CD4-positive, alpha-beta T cell treated with Interleukin-17A for 1 hour (primary cell): ENCODE measurements at places on chromosomes 3 and 15.

DNA sequence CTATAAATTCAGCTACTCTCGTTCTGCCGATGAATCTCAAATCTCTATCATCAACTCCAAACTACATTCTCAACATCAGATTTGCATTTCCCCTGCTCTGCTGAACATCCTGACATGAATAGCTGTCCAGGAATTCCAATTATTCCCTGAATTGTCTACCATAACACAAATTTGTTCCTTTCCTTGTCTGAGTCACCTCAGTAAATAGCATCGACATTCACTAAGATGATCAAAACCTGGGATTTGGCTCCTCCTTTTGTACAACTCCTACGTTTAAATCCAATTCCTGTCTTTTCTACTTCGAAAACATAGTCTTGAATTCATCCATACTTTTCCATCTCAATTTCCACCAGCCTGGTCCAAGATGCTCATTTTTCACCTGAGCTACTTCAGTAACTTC is 107.0 kb downstream of the GREM1 start:
- DNase-seq: no peak

GRCh38 chr15:66006986-66007385 is 137.7 kb downstream of the RAB11A start:
- no peak for DNase-seq

- DNase-seq: no peak
Measured at GRCh38 chr3:150132101-150132749, 161.5 kb upstream of the PFN2 start.

DNA sequence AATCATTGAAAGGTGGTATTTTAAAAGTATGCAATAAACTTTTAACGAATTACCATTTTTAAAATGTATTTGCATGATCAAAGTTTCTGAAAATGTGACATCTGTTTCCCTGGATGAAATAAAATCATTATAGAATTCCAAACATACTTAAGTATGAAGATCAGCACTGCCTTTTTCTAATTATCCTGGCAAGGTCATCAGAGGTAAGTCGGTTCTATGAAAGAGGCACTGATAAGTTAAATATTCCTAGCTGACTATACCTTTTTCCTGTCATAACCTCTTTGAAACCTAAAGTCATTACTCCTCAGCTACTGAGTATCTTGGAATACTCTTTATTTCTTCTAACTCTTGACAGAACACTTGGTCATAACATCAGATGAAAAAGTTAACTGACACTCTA is 406.1 kb upstream of the ALCAM start:
- no peak for DNase-seq

DNA sequence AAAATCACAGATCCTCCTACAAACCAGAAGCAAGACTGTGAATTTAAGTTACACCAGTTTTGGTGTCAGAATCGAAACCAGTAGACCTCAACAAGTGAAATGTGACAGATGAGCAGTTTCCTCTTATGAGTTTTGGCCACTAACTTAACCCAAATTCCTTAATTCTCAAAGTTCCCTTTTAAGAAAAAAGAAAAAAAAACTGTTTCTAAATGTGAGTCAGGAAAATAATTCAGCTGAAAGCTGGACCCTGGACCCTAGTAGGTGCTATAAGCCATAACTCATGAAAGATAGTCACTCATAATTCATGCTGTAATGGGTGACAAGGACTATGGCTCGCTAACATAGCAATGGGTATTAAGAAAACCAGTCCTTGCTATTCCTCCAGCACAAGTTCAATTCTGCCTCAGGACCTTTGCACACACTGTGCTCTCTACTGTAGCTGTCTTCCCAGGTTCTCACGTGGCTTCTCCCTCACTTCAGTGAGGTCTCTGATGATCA is 9.0 kb upstream of the THRB start:
- DNase-seq: no peak

DNA sequence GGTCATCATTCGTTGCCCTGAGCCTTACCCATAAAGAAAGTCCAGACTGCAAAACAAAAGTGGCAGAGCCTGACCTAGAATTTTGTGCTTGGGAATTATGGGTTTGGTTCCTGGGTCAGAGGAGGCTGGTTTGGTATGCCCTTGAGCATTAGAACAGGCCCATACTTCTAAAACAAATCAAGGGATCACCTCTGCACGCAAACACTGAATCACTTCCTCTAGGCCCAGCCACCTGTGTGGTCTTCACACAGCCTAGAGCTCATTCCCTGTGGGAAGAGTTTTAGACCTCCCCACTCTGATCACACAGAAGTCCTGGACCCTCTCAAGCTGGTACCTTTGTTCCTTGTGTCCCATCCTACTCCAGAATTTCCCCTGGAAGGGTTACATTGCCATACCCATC is 59.4 kb downstream of the B3GNT5 start:
- DNase-seq: no peak

DNA sequence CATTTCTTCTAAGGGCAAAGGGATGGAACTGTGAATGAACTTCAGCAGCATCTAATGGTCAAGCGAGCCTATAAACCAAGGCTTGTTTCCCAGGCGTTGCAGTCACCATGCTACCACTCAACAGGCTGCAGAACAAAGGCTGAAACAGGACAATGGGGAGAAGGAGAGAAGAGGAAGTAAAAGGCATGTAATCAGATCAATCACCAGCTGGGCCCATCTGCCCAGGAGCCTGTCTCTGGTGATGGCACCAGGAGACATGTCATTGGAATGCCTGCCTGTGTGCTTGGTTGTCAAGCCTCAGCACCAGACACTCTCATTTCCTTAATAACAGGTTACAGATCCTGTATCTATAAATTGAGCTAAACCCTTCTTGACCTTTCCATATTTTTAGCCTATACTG is 81.7 kb upstream of the UMPS start:
- no peak for DNase-seq

DNA sequence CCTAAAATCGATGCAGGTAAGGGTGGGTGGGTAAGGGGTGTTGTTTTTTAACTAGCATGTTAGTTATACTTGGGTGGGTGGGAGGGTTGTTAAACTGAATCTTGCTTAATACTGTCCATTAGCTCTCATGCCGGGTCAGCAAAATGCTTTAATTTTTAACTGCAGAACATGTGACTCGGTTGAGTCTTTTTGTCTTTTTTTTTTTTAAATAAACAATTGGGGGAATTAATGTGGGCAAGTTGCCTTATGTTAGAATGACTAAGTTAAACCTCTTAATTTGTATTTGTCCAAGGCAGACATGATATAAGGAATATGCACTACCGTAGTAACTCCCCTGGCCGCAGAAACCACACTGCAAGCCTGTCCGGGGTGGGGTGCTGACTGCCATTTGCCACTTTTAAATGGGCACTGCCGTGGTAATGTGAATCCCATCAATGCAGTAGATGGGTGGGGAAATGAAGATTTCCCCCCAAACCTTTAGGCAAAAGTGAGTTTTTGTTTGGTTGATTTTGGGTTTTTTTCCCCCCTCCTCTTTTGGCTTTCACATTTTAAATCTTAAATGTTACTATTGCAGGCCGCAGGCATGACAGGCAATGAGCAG is 54.3 kb upstream of the CCR4 start:
- DNase-seq: no peak
